Hippocampal formation (tissue), 2 donors: ENCODE measurements at places on chromosomes 2 and 18.

- no peak for DNase-seq
These were observed 17.9 kb downstream of the LDLRAD4 start for GRCh38 chr18:13236411-13236810.

GRCh38 chr2:20625491-20626391 is 25.2 kb downstream of the HS1BP3 start:
- DNase-seq, result no peak

DNA sequence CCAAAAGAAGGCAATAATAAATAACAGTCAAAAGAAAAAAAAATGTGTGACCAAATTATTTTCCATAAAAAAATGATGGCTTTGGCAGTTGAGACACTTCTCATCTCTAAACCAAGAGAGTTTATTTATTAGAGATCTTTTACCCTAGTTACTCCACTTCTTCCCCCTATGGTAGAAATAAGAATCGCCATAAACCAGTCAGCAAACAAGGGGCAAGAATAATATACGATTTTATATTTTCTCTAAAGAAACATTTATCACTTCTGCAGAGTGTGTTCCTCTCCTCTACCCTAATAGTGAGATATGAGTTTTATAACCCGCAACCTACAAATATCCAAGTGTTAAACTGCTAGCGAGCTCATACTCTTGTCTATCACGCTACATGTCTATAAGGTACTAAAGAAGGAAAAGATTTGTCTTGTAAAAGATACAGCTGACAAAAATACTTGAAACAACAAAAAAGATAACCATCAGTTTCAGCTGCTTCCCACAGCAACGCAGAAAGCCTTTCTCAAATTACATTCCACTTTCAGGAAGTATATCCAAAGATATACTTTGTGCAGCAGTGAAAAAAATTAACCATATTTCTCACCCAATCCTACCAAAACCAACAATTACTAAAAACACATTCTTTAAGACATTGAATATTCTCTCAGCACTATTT is 2.3 kb downstream of the RNF103 start:
- no peak for DNase-seq

- DNase-seq, result no peak
These were observed 48.0 kb upstream of the NRXN1 start for GRCh38 chr2:51079945-51080344.

DNA sequence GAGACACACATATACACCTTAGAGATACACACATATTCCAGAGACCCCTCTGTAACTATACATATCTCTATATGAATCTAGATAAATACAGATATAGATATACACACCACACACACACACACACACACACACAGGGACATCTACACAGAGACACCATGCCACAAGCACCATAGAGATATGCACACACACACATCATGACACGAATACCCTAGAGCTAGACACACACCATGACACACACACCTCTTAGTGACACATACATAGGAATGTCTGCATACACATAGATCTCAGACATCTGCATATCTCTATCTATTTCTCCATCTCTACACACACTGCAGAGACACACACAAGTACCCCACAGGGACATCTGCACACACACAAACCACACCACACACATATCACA is 270.0 kb downstream of the CYRIA start:
- DNase-seq, result no peak

DNA sequence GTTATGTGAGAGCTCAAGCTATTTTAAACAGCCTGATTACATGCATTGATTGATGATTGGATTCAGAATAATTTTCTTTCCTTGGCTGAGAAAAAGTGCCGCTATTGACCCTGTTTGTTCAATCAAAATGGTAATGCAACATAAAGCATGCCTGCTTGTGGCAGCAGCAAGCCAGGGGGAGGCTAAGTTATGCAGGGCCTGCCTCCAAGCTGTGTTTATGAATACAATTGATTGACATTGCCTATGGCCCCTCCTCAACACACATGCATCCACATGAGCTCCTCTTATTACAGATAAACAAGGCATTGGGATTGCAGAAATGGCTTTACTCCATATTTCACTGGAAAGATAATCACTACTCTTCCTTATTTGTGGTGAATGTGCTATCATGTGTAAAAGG is 395.6 kb downstream of the TDRD15 start:
- no peak for DNase-seq
